ENCODE measurements at places on chromosomes 5 and 9.
A peak's percentile ranks its signal among the peaks of the same experiment; 100 is the strongest.

GRCh38 chr5:163339148-163339547 lies 98.2 kb upstream of the CCNG1 start:
- no peak overlapping the region for H3K27ac ChIP-seq
- DNase-seq: no peak
- no peaks in the 10 kb centered on the region for H3K27me3 ChIP-seq
- H3K4me1 ChIP-seq: no peaks in the 10 kb centered on the region
- H3K4me3 ChIP-seq: no peak overlapping the region

- no peak overlapping the region for H3K4me3 ChIP-seq
- no peaks in the 10 kb centered on the region for H3K4me1 ChIP-seq
- H3K27ac ChIP-seq: no peak overlapping the region
Observed at GRCh38 chr5:147576646-147577535, 67.0 kb upstream of the DPYSL3 start.

DNA sequence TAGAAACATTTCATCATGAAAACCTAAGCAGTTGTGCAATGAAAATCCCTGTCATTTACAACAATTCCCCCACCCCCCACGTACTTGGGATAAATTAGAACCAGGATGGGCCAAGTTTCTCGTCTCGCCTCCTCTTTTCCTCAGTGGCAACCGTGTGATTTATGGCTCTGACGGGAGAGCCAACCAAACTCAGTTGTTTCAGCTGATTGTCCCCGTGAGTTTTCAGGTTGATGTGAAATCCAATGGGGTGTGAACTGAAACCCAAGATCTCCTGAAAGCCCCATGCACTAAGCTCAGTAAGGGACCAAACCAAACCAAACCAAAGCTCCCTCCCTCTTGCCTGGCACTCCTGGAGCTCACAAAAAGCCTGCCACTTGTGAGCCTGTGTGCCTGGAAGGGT lies 138.7 kb upstream of the SLC24A2 start:
- H3K27me3 ChIP-seq: peaks cover 13% of the 10 kb centered on the region
- no peak overlapping the region for H3K27ac ChIP-seq
- peaks cover 47% of the 10 kb centered on the region for H3K4me1 ChIP-seq
- no peak for DNase-seq
- peaks cover 6% of the 10 kb centered on the region for H3K36me3 ChIP-seq

- no peak overlapping the region for H3K27ac ChIP-seq
- DNase-seq: peak; percentile 22
- H3K4me3 ChIP-seq: no peak overlapping the region
- peaks cover 4% of the 10 kb centered on the region for H3K27me3 ChIP-seq
Observed at GRCh38 chr9:114836769-114837168, 30.9 kb upstream of the TNFSF15 start.

DNA sequence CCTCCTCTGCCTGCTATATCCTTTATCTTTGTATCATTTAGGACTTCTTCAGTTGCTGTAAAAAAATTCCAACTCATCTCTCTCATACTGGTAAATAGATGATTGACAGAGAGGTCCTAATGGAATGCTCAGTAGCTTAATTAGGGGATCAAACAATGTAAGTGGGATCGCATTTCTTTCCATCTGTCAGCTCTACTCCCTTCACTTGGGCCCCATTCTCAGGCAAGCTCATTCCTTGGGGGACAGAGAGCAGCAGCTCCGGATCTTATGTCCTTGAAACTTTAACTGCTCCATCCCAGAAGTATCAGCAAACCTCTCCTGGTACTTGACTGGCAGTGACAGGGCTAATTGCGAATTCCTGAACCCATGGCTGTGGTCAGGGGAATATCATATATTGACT lies 146.7 kb downstream of the YTHDC2 start:
- no peak overlapping the region for H3K27ac ChIP-seq
- H3K36me3 ChIP-seq: no peaks in the 10 kb centered on the region
- H3K4me3 ChIP-seq: no peak overlapping the region
- H3K4me1 ChIP-seq: no peaks in the 10 kb centered on the region

Measured in activated naive CD4-positive, alpha-beta T cell treated with anti-CD3 and anti-CD28 coated beads, Interleukin-2, amount 10 ng/mL, durations not matched to agents 7 days and 5 days (primary cell).